ENCODE measurements at places on chromosomes 7 and 10.

DNA sequence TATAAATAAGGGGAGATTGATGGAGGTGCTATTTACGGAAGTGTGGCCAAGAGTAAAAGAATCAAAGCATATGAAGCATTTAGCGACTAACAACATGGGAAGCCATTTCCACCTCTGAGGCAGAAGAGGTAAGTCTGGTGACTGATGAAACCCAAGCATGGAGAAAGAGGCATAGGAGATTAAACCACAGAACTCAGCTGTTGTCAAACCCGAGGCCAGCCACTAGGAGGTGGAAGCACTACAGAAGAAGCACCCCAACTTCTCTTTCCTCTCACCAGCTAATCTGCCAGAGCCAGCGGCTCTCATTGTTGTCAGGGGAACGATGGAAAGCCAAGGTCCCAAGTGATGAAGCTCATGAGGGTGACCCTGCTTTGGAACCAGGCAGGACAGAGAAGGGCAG, 19.6 kb upstream of the CNTNAP2 start:
- peak; percentile 25 for DNase-seq

GRCh38 chr7:32573110-32573687, 77.9 kb downstream of the AVL9 start:
- no peak for DNase-seq

DNA sequence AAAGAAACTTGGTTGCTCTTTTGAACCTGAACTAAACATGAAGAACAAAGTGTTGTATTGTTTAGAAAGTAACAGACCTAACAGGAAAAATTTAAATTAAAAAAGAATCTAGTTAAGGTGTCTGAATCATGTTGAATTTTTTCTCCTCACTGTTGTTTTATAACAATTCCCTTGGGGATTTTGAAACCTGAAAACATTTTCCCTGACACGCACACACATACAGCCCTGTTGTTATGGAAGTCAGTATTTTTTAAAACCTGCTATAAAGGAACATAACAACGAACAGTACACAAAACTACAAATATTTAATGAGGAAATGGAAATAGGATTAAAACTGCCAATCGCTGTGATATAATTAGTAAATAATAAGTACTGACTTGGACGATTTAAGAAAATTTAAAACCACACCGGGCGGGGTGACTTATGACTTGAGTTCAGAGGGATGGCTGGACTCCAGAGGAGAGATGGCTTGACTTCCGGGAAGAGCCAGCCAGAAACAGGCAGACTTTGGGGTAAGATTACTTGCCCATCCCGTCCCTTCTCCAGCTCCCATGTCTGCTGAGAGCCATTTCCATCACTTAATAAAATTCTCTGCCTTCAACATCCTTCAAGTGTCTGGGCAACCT, 16.2 kb upstream of the SPOCK2 start:
- no peak for DNase-seq

DNA sequence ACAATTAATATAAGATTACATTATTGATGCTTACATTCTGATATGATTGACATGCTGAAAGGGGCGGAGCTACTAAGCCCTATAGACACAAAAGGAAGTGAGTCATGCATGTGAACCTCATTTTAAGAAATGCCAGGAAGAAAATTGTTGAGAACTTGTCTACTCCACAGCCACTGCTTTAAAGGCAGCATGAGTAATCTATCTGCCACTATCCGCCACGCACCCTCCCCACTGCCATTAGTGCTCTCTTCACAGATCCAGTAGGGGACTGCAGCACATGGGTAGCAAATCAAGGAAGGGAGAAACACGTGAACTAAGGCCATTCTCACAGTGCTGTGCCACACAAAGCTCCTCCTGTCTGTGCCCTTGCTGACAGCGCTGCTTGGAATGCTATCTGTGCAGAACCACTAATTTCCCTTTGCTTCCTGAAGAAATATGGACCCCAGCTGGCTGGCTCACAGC, 524.8 kb downstream of the GRM8 start:
- peak; percentile 1 for DNase-seq

DNA sequence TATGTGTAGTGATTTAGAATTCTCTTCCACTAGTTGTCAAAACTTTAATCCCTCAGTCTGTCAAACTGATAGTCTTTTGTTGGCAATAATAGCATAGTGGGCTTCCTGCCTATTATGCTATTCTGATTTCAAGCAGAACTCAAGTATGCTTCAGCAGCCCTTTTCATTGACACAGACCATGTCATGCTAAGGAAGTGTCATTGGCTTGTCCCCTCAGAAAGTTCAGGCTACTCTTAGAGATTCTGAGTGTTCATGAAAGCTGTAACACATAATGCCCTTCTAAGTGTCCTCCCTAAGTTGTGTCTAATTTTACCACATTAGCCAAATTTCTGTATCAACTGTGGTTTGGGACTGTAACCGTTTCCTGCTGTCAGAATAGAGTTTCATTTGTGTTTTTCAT, 198.7 kb downstream of the THSD7A start:
- no peak for DNase-seq

DNA sequence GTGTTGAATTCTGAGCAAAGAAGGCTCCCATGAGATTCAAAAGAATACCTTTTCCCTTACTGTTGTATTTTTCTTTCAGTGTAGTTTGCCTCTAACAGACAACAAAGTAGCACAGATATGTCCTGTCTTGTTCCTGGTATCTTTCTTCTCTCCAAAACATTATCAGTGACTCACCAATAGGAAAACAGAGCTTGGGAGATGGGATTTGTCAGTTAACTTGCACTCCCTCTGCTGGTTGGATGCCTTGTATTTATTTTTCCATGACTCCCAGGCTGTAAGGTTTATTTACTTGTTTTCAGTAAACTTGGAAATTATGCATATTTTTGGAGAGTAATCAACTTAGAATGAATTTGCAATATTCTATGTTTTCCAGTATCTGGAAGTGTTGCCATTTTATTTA, 129.7 kb downstream of the SAMD9 start:
- DNase-seq: no peak

GRCh38 chr7:150338166-150338829, 3.1 kb downstream of the RARRES2 start:
- no peak for DNase-seq

Measured in hematopoietic multipotent progenitor cell treated with erythropoietin and hydrocortisone succinate and interleukin-3 and kit ligand, for 6 days (in vitro differentiated cells).